ENCODE measurements at places on chromosomes 12 and 14.

GRCh38 chr12:496736-497135 is 37.0 kb downstream of the B4GALNT3 start:
- no peak for DNase-seq

- no peak for DNase-seq
Observed at GRCh38 chr14:75628816-75629215, 31.9 kb downstream of the ERG28 start.

DNA sequence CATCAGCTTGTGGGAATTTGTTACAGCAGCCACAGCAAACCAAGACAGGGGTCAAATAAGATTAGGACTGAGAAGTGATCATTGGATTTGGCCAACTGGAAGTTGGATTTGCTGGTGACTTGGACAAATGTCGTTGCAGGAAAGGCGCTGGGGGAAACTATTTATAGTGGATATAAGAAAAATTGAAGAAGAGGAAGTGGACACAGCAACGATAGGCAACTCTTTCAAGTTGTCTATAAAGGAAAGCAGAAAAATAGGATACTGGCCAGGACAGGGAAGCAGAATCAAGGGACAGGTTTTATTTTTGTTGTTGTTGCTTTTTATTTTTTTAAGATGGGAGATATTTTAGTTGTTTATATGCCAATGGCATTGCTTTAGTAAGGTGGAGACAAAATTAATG is 56.2 kb upstream of the RTRAF start:
- DNase-seq, result no peak

GRCh38 chr14:57865403-57866198 is at the start of gene SLC35F4:
Gene SLC35F4, minus strand, starts transcription at chr14:57866092.
- peak; percentile 30 for DNase-seq

DNA sequence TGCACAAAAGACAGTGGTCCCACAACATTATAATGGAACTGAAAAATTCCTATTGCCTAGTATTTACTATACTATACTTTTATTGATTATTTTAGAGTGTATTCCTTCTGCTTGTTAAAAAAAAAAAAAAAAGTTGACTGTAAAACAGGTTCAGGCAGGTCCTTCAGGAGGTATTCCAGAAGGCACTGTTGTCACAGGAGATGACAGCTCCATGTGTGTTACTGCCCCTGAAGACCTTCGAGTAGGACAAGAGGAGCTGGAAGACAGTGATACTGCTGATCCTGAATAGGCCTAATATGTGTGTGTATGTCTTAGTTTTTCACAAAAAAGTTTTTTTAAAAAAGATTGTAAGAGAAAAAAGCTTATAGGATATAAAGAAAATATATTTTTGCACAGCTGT is 12.3 kb downstream of the UBE2N start:
- no peak for DNase-seq

- no peak for DNase-seq
Observed at GRCh38 chr12:54030889-54031471, 1.9 kb upstream of the HOXC5 start.

DNA sequence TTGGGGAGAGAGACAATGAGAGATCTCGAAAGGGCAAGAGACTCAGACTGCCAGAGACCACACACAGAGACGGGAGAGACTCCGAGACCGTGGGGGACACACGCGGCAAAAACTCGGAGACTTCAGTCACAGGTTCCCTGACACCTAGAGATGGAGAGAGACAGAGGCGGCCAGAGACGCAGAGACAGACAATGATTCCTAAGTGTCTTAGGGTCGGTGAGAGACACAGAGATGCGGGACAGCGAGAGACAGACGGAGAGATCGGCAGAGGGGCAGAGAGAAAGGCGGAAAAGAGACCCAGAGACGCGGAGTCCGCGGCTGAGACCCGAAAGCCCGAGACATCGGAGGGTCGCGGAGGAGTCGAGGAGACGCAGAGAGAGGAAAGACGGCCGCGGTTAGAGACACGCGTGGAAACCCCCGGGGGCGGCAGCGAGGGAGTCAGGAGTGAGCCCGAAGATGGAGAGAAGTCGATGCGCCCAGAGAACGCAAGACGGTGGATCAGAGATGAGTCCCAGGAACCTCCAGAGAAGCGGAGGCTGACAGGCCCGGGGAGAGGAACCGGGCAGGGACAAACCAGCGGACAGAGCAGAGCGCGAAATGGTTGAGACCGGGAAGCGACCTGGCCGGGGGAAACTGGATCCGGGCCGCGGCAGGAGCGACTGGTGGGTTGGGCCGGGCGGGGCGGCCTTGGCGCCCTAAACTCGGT is 7.8 kb downstream of the LHX5 start:
- DNase-seq, result no peak

DNA sequence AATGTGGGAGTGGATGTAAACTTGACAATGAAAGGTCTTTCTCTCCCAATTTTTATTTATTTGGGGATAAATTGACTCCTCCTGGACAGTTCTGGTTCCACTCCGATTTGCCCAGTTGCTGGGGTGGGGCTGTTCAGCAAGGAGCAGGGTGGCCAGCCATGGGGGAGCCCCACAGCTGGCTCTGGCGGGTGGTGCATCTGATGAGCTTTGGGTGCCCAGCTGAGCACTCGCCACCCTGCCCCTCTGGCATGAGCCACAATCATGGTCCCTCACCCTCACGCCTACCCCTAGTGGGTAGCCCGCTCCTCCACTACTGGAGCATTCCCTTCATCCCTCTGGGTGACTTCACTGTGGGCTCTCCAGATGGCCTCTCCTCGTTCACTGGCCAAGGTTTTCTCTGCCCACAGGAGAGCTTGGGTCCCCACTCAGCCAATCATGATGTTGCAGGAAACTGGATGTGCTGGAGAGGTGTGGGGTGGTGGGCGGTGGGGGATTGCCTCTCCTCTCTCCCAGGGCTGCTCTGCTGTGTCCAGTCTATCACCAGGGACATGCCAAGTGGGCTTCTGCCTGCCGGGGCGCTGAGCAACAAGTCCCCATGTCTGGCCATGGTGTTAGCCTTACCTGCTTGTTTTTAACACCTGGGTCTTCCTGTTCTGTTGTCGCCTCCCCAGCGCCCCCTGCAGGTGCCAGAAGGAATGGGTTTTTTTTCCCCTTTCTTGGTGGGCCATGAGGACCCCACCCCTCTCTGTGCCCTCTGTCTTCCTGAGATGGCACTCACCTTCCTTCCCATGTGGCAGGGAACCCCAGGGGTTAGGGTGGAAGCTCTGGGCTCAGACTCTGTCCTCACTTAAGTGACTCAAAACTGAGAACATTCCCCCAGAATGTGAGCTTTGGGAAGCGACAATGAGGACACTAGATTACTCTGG is 3.4 kb downstream of the CYP46A1 start:
- DNase-seq, result no peak

- DNase-seq, result no peak
Observed at GRCh38 chr14:25116607-25117006, 66.7 kb upstream of the STXBP6 start.

DNA sequence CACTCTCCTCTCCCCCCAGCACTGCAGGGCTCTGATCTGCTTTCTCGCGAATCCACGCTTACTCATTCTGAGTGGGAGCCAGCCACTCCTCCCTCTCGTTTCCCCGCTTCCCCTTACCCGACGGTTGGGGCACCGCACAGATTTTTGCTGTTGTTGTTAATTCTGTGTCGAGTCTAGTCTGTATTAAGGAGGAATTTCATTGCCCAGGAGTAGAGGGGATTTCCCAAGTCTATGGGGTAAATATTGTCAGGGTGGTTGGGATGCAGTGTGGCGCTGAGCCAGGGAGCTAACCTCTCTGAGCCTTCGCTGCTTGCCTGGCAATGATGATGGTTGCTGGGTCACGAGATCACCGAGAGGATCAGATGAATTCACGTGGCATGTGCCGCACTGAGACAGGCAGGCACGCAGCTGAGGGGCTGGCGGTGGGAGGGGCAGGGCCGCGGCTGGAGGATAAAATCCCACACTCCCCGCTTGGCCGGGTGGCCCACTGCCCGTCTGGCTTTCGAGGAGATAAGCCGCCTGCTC is 18.5 kb downstream of the NCOR2 start:
- no peak for DNase-seq

DNA sequence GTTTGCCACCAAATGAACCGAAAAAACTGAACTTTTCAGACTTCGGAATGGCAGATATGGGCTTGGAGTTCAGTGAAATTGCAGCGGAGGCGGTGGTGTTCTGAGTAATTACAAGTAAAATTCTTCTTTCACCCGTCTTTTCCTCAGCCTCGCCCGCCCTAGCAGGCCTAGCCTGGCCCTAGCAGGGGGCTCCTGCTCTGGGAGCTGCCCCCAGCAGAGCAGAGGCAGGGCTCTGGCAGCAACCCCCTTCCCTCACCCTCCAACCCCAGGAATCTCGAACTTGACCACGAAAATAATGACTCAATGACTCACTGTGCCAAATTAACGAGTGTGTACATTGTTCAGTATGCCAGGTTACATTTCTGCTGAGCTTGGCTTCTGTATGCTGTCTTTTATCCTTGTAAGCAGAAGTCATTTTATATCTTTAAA is 1.1 kb downstream of the PAPLN start:
- no peak for DNase-seq

DNA sequence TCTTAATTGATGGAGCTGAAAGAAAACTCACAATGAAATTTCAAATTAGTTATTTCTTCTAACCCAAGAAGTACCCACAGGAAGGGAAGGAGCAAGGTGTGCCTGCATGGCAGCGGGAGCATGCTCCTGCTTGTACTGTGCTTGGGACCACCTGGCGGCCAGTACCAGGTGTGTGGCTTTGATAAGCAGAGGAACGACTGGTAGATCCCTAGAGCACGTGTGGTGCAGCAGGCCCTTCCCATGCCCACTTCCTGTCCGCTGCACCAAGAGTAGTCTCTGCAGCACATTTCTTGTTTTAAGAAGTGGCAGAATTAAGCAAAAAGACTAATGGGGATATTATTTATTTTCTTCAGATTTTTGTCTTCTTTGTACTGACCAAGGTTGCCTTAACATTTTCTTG is 122.3 kb upstream of the ATF1 start:
- DNase-seq, result no peak

GRCh38 chr12:120078868-120079267 is 37.7 kb downstream of the RAB35 start:
- DNase-seq, result no peak

DNA sequence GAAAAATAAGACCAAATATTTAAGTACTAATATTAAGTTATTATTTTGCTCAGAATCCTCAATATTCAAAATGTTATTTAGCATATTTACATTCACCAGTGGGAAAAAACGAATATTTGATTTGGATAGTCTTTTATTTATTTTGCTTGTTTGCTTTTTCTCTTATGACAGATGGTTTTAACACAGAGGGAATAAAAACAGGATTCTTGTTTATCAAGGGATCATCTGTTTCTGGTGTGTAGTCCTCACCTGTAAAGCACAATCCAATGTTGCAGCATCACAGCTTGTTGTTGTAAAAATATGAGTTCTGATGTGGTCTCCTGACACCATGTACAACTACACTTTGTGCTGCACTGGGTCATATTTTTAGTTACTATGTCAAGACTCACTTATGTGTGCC is 103.9 kb downstream of the AVPR1A start:
- DNase-seq, result no peak

GRCh38 chr12:52223406-52224039 is 9.5 kb upstream of the KRT7 start:
- DNase-seq, result no peak

DNA sequence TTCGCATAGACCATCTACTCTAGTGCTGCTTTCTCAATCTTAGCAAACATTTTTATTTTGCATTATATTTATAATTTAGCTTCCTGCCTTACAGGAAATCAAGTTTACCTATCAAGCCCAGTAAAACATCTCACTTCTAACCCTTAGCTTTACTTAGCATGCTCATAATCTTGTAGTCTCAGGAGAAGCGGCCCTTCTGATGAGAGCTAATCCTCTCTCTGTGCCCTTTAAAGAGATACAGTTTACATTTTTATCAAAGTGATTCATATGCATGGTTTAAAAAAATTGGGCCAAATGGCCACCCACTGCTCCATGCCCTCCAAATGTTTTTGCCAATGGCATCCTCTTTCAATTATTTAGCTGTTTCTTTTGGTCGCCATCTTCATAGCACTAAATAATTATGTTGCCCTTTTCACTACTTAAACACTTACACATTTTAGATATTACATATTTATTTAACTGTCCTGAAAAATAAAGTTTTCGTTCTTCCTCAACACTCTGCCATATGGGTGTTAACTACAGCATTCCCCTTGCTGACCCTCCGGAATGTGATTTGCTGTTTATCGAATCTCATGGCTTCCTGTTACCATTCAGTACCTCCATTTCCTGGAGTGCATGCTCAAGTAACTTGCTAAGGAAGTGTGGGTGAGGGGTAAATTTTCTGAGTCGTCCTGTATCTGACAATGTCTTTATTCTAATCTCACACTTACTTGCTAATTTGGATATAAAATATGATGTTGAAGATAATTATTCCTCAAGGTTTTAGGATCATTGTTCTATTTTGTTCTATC is 29.3 kb downstream of the YLPM1 start:
- DNase-seq, result peak; percentile 28

DNA sequence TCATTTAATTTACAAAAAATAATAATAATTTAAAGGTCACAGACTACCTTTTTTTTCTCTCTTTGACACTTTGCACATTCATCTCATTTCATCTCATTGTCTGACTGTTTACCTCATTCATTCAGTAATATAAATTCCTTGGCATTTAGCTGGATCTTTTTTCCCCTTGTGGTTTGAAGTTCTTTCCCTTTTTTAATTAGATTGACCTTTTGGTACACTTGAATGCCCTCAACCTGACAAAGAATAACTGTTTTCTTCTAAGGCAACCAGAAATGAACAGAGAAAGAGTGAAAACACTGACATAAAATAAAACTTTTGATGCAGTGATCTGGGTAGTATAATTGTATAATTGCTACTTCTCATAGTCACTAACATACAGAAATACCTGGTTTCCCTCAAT is 774.9 kb upstream of the NOVA1 start:
- no peak for DNase-seq

DNA sequence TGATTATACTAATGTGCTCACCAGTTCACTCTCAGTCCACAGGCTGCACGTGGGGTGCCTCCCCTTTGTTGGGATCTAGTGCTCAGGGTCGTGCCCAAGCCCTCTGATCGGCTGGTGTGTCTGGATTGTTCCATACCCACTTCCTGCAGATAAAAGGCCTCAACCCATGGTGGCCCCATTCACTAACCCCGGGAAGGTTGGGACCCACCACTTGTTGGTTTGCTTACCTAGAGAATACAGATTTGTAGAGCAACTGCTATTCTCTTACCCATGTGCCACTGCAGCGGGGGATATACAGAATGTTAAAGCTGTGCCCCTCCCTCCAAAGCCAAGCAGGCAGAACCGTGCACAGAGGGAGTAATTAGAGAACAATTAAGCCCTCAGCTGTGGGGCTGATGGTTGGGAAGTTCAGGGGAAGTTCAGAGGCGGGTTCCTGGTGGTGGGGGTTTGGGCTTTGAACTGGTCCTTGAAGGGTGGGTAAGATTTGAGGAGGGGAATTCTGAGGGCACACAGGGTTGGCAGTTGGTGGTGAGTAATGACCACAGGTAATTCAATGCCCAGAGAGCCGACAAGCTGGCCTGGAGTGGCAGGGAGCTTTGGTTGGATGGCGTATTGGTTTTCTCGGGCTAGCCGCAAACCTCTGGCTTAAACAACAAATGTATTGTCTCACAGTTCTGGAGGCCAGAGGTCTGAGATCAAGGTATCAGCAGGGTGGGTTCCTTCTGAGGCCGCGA is 68.8 kb downstream of the ADCK1 start:
- no peak for DNase-seq

- DNase-seq, result no peak
Observed at GRCh38 chr12:122094735-122095631, 16.4 kb downstream of the MLXIP start.
